Right lung (tissue), 10 donors: ENCODE measurements at places on chromosomes 13 and 19. TPM values are rescaled to one million over a fixed set of nuclear protein-coding genes. Genes with fewer than 3 reads are reported as not detected.

CEACAM7 gene
- polyA plus RNA-seq, result 0.12 TPM

FBXO27 gene
- 4.5 TPM for polyA plus RNA-seq

IER2 gene
- polyA plus RNA-seq, result 148 TPM

TINCR gene
- polyA plus RNA-seq, result 0.50 TPM

RAB11B gene
- 121 TPM for polyA plus RNA-seq

SGCG gene
- 13.1 TPM for polyA plus RNA-seq

KIR3DL1 gene
- not detected for polyA plus RNA-seq

CLDND2 gene
- polyA plus RNA-seq, result 1.8 TPM

APBA3 gene
- polyA plus RNA-seq, result 11.0 TPM

CGB1 gene
- polyA plus RNA-seq, result not detected

COG6 gene
- polyA plus RNA-seq, result 35.8 TPM

CDK8 gene
- polyA plus RNA-seq, result 22.0 TPM

GSX1 gene
- not detected for polyA plus RNA-seq

ZNF829 gene
- 4.2 TPM for polyA plus RNA-seq

CABP5 gene
- polyA plus RNA-seq, result not detected

CBLC gene
- polyA plus RNA-seq, result 2.6 TPM

ENOX1 gene
- polyA plus RNA-seq, result 7.6 TPM

NLRP7 gene
- not detected for polyA plus RNA-seq

PSG7 gene
- polyA plus RNA-seq, result not detected

FOXA3 gene
- polyA plus RNA-seq, result 1.6 TPM

IGFL2 gene
- 0.58 TPM for polyA plus RNA-seq

PINLYP gene
- polyA plus RNA-seq, result 17.2 TPM

MAST1 gene
- polyA plus RNA-seq, result 2.1 TPM

KCNJ14 gene
- 1.5 TPM for polyA plus RNA-seq

BAX gene
- 62.8 TPM for polyA plus RNA-seq

MCEMP1 gene
- 0.28 TPM for polyA plus RNA-seq

NR2C2AP gene
- 12.9 TPM for polyA plus RNA-seq

ZNF562 gene
- polyA plus RNA-seq, result 26.3 TPM

GJA3 gene
- 0.04 TPM for polyA plus RNA-seq

ELSPBP1 gene
- not detected for polyA plus RNA-seq

RPL21 gene
- 918 TPM for polyA plus RNA-seq

FAM124A gene
- polyA plus RNA-seq, result 7.4 TPM

RINL gene
- 9.4 TPM for polyA plus RNA-seq

PGLYRP1 gene
- not detected for polyA plus RNA-seq

NLRP4 gene
- not detected for polyA plus RNA-seq

GJB2 gene
- 0.66 TPM for polyA plus RNA-seq

C1QTNF9 gene
- 0.33 TPM for polyA plus RNA-seq

ADM5 gene
- 1.3 TPM for polyA plus RNA-seq

CYP2A6 gene
- 0.52 TPM for polyA plus RNA-seq

OVOL3 gene
- polyA plus RNA-seq, result 0.16 TPM

ZNF530 gene
- 5.4 TPM for polyA plus RNA-seq

ZNF569 gene
- 11.8 TPM for polyA plus RNA-seq

NKPD1 gene
- 0.10 TPM for polyA plus RNA-seq

TEKTIP1 gene
- 4.2 TPM for polyA plus RNA-seq

ZNF613 gene
- 14.8 TPM for polyA plus RNA-seq

ATF5 gene
- polyA plus RNA-seq, result 21.6 TPM

PNPLA6 gene
- polyA plus RNA-seq, result 25.2 TPM

S1PR2 gene
- polyA plus RNA-seq, result 47.5 TPM

ZNF536 gene
- polyA plus RNA-seq, result 2.6 TPM

DHX34 gene
- 10.5 TPM for polyA plus RNA-seq

ZNF675 gene
- polyA plus RNA-seq, result 14.1 TPM

ZNF180 gene
- 16.4 TPM for polyA plus RNA-seq

F7 gene
- polyA plus RNA-seq, result 1.1 TPM

ZNF493 gene
- 79.5 TPM for polyA plus RNA-seq
